ENCODE measurements at places on chromosomes 4 and X.

DNA sequence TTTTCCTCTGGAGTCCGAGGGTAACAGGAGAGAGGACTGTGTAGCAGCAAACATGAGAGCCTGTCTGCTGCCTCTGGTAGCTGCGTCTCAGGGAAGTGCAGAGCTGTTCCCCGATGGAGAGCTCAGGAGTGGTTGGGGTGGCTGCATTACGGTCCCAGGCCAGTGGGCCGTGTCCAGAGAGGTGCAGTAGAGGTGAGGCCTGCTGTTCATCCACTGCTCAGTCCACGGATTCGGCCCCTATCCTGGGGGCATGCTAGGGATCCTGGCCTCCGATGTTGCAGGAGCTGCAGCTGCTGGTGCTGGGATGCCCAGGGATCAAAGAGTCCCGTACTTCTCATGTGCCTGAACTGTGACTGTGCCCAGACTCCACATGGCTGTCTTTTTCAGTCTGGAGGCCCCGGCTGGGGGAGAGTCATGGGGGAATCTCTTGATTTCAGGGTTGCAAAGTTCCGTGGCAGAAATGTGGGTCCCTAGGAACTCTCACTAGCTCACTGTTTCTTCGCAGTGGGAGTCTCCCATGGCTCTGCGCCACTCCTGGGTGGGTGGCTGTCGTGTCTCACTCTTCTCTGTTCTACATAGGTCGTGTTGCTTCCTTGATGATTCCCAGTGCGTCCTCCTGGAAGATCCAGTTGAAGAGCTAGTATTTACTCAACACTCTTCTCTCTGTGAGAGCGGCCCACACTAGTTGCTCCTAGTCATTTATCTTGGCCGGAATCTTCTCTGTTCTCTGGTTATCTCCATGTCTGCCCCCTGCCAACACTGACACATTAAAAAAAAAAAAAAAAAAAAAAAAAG, 109.5 kb upstream of the CENPE start:
- DNase-seq, result no peak

DNA sequence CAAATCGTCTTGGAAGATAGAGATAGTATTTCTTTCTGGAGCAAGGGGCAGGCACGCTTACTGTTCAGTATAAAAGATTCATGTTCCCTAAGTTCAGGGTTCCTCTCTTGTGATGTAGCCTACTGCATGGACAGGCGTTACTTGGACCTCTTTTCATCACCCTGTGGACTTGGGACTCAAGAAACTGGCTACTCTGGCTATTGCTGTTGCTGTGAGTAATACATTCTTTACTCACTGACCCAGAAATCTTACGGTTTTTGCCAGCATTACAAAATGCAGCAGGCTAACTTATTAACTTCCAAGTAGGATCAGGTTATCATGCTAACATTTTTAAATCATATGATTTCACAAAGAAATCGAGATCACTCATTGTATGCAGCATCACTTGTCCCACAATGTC, 12.8 kb upstream of the GUCY1B1 start:
- DNase-seq, result no peak

DNA sequence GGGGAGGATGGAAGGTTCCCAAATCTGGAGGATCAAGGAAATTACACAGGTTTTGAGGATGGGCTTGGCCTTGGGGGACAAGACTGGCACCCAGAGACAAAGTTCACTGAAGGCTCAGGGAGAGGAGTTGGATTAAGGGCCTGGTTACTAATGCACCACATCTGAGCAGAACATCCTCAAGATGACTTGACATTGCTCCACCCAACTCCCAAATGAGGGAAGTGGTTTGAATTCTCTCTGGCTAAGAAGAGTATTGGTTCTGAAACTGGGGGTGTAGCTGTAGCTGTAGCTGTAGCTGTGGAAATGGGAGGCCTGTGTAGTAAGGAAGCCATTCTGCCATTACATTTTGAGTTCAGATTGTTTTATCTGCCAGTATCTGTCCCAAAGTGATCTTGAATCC, 129.4 kb downstream of the RASL11B start:
- no peak for DNase-seq

- no peak for DNase-seq
Measured at GRCh38 chr4:48124870-48125269, 9.2 kb downstream of the TXK start.

DNA sequence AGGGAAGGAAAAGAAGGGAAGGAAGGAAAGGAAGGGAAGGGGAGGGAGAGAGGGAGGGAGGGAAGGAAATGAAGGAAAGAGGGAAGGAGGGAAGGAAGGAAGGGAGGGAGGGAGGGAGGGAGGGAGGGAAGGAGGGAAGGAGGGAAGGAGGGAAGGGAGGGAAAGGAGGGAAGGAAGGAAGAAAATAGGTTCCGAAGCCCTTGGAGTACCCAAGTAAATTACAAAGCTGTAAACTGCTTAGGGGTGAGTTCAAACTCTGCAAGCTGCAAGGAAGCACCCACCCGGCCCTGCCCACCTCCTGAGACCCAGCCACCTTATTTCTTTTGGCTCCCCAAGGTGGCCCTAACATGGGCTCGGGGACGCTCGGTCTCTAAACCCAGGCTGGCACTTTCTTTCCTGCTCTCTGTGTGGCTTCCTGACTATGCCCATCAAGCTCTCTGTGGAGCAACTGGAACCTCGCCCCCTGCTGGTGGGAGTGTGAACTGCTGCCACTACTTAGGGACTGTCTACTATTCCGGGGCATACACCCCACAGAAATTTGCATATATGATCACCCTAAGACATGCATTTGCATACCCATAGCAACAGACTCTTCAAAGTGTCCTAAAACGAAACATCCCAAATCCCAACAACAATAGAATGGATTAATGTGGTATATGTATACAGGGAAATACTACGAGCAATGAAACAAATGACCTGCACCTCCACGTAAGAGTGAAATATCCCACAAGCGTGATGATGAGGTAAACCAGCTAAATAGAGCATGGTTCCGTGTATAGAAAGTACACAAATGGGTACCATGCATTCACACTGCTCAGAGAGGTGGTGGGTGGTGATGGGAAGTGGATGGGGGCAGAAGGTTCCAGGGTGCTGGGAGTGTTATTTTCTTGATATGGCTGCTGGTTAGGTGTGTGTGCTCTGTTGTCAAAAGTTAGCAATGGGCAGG, 151.7 kb upstream of the TBL1X start:
- DNase-seq, result no peak

All from LoVo (cell line).